Stomach (tissue), 19 donors: ENCODE measurements at places on chromosomes 2 and 18.

DNA sequence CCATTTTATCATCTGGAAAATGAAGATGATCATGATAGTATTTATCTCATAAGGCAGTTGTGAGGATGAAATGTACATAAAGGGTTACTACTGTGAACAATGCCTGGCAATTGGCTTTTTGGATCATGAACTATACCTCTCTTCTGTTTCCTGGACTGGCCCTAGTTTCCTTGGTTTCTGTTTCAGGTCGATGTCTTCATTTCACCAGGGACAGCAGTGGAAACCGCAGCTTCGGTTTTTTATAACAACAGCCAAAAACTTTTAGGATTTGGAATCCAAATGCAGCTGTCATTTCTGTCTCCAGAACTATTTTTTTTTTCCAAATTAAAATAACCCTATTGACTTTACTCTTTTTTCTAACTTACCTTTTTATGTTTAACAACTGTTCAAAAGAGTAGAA, 425.1 kb downstream of the RND3 start:
- peak; percentile 34 for DNase-seq

DNA sequence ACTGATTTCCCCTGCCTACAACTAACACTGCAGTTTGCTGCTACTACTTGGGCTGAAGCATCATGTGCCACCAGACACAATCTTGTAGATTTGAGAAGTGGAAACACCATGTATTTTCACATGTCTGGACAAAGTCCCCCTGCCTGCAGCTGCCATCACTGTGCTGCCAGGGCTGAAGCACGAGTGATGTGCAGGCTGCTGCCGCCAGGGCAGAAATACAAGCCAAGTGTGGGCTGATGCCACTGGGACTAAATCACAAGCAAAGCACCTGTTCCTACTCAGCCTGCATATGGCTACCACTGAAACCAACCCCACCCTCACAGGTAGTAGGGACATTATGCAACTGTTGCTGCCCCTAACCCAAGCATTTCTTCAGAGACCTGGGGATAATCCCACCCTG, 179.5 kb upstream of the SLC35G4 start:
- no peak for DNase-seq

DNA sequence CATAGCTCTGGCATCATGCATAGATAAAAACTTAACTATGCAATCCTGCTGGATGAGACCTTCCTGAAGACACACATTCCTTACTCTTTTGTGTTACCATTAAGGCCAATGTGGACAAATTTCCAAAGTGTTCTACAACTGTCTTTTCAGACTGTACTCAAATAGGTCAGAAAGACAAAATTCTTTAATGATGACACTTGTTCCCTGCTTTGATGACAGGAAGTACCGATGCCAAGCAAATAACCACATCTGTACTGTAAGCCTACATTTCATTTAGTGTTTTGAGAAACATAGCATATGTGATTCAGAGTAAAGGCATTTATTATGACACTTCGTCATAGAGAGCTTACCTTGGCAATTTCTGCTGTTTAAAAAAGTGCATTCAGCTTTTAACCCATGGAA, 55.0 kb downstream of the PMAIP1 start:
- DNase-seq = no peak

DNA sequence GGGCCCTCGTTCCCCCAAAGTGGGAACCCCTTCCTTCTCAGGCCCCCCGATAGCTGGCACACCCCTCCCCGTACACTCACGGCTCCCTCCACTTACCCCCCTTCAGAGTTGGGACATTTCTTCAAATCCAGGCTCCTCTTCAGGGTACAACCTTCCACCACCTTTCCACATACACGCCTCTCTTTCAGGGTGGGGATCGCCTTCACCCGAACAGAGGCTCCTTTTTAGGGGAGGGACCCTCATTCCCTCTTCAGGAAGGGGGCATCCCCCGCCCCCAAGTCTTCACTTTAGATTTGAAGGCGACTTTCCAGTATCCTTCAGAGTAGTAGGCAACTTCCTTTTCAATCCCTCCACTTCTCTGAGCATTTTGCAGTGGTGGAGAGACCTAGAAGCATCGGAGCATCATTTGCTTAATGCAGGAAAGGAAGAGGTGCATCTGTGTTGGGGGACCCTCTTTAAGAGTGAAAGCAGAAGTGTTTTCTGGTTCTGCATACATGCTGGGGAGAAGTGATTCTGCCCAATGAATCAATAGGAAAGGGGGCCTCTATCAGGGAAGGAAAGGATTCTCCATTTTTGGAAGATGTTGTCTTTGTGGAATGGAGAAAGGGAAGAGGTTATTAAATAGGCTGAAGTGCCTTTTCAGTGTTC, 845 bp downstream of the EML4 start:
- DNase-seq = peak; percentile 47

- no peak for DNase-seq
These were observed 254.6 kb downstream of the RND3 start for GRCh38 chr2:150232871-150233270.

DNA sequence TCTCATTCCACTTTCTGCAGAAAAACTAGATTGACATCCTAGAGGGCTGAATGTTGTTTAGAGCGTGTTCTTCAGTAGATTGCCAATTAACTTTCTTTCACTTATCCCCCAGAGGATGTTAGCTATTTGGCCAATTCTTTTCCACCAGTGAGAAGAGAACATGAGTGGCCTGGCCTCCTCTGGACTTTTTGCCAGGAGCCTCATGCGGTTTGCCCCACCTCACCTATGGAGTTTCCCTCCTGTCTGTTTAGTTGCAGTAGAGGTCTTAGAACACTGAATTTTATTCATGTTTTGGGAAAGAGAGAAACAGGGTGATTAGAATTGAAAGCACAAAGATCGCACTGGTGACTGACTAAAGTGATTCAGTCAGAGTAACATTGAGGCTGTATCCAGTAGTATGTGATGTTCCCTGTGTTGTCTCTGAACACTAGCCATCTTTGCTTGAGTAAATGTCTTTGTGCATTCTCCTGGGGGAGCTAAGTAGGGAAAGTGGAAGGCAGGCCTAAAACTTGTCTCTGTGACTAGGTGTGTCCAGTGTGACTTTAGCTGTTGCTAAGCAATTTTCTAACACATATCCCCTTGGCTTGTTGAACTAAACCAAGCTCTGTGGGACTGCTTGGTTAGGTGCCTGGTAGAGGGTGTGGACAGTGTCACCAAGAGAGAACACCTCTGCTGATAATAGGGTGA, 34.0 kb downstream of the UGP2 start:
- no peak for DNase-seq
